ENCODE measurements at places on chromosomes 2 and 18. TPM values are rescaled to one million over a fixed set of nuclear protein-coding genes. Genes with fewer than 3 reads are reported as not detected.

The MRPL30 gene
- 30.4 TPM for total RNA-seq

- H3K4me3 ChIP-seq: no peak overlapping the region
- no peak overlapping the region for H3K27ac ChIP-seq
- no peaks in the 10 kb centered on the region for H3K27me3 ChIP-seq
Observed at GRCh38 chr18:289026-289425, 21.2 kb upstream of the THOC1 start.

- no peak for DNase-seq
- H3K36me3 ChIP-seq: no peaks in the 10 kb centered on the region
- peaks cover 18% of the 10 kb centered on the region for H3K27me3 ChIP-seq
- H3K4me1 ChIP-seq: no peaks in the 10 kb centered on the region
- H3K4me3 ChIP-seq: no peak overlapping the region
- no peak overlapping the region for H3K27ac ChIP-seq
Observed at GRCh38 chr2:154693741-154694340, 4.7 kb upstream of the KCNJ3 start.

GRCh38 chr18:75790796-75791195 lies 363.3 kb upstream of the SMIM21 start:
- H3K27ac ChIP-seq: no peak overlapping the region
- no peaks in the 10 kb centered on the region for H3K36me3 ChIP-seq
- no peak for DNase-seq
- no peak overlapping the region for H3K4me3 ChIP-seq
- H3K27me3 ChIP-seq: no peaks in the 10 kb centered on the region

DNA sequence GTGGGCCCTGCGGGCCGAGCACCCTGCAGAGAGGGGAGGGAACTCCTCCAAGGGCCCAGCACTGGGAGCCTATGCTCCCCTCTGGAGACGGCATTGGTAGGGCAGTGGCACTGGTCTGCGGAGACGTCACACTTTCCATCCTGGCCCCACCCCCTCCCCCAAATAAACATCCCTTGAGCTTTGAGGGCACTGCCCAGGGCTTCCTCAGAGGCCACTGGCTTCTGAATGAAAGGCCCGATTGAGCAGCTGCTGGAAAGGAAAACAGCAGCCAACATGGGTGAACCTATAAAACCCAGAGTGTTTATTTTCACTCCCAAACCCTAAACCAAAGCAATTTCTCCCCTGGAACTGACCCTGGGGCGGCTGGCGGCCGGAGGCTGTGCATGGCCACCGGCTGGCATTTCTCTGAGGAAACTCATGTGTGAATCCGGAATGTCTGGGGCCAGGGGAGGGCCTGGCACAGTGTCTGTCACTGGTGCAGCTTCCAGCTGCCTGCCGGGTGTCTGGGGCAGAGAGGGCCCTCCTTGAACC lies 138.9 kb downstream of the DYSF start:
- H3K27me3 ChIP-seq: no peaks in the 10 kb centered on the region
- no peak overlapping the region for H3K4me3 ChIP-seq
- no peaks in the 10 kb centered on the region for H3K36me3 ChIP-seq
- no peak for DNase-seq

DNA sequence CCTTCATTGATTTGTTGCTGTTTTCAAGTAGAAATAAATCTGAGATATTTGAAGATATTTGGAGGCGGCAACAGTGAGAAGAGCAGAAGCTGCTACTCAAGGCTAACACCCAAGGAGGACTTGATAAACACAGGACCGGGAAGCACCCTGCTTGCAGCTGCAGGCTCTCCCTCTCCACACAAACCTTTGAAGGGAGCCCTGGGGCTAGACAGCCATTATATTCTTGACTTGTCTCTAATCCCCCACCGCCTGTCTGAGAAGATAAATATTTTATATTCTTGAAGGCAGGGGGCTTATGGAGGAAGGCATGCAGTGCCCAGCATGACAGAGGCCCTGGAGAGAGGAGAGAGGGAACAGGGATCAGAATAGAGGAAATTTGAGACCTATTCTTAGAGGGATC lies 50.9 kb upstream of the SMAD2 start:
- no peak overlapping the region for H3K4me3 ChIP-seq
- no peak overlapping the region for H3K27ac ChIP-seq
- H3K4me1 ChIP-seq: no peaks in the 10 kb centered on the region
- DNase-seq: no peak
- no peaks in the 10 kb centered on the region for H3K27me3 ChIP-seq
- H3K36me3 ChIP-seq: no peaks in the 10 kb centered on the region

DNA sequence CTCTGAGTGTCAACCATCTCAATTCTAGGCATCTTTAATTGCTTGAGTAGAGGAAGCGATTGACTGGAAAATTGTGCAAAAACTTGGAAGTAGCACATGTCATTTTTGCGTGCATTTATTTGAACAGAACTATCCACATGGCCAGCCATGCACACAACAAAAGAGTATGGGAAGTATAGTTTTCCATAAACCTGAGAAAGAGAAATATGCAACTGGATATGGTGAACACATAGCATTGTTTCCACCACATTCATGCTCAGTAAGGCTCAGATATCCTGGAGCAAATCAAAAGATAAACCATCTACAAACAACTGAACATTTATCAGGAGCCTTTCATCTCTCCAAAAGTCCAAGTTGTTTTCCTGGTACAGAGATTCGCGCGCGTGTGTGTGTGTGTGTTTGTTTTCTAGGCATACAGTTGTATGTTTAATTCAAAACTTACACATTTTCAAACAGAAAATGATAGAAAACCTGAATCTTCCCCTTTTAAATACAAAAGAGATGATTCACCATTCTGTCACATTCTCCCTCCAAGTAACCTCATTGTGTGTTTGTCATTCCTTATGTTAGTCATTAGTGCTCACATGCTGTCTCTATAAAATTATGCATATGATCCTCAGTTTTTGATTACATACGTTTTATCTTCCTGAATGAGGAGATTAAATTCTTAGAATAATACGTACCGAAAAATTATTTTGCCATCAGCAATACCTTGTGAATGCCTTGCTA lies 780.4 kb upstream of the NRXN1 start:
- DNase-seq: no peak
- H3K36me3 ChIP-seq: no peaks in the 10 kb centered on the region

DNA sequence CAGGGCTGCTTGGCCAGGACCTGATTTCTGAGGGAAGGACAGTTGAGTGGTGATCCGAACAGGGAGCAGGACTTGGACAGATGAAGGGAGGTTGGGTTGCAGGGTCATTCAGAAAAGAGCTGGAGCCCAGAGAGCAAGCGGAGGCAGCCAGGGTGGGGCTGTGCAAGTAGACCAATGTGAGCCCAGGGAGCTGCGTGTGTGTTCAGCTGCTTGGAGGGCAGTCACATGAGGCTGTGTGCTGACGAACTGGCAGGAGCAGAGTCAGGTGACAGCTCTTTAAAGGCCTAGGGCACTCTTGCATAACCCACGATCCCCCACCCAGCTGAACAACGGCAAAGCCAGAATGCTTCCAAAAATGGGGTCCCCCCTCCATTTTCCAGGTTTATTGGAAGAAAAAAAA lies 4.6 kb upstream of the MLPH start:
- peak; percentile 80 for DNase-seq
- H3K27me3 ChIP-seq: no peaks in the 10 kb centered on the region
- no peak overlapping the region for H3K4me3 ChIP-seq
- peak overlapping the region; percentile 90 for H3K27ac ChIP-seq
- H3K4me1 ChIP-seq: no peaks in the 10 kb centered on the region
- H3K36me3 ChIP-seq: no peaks in the 10 kb centered on the region

- H3K27me3 ChIP-seq: no peaks in the 10 kb centered on the region
- H3K27ac ChIP-seq: peak overlapping the region; percentile 93
- H3K4me1 ChIP-seq: peaks cover 16% of the 10 kb centered on the region
- no peak for DNase-seq
Observed at GRCh38 chr2:20579866-20580265, 71.0 kb downstream of the HS1BP3 start.

The TNFRSF11A gene
- total RNA-seq: 4.6 TPM

DNA sequence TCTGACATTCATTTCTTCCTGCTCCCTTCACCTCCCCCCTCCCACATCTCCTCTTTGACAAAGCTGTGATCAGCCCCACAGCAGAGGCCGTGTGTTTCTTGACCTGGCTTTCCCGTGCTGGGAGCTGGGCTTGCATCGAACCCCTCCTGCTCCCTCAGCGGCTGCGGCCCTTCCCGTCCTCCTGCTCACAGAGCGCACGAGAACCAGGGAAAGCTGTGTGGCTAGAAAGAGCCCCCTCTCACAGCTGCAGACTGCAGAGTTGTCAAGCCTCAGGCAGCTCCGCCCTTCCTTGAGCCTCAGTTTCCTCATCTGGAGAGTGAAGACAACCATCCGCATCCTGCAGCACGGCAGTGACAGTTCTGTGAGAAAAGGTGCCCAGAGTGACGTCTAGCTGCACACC lies 65.7 kb upstream of the GLI2 start:
- H3K36me3 ChIP-seq: no peaks in the 10 kb centered on the region
- no peaks in the 10 kb centered on the region for H3K4me1 ChIP-seq
- no peaks in the 10 kb centered on the region for H3K27me3 ChIP-seq
- peak overlapping the region; percentile 45 for H3K4me3 ChIP-seq
- DNase-seq: no peak

The DES gene
- total RNA-seq: 29.6 TPM

GRCh38 chr2:175937216-175937615 lies 64.9 kb downstream of the LNPK start:
- H3K4me3 ChIP-seq: no peak overlapping the region
- no peaks in the 10 kb centered on the region for H3K36me3 ChIP-seq
- H3K27me3 ChIP-seq: no peaks in the 10 kb centered on the region
- no peak for DNase-seq

- no peak overlapping the region for H3K27ac ChIP-seq
- H3K36me3 ChIP-seq: no peaks in the 10 kb centered on the region
- H3K4me3 ChIP-seq: no peak overlapping the region
- H3K4me1 ChIP-seq: no peaks in the 10 kb centered on the region
Observed at GRCh38 chr2:199718074-199718473, 132.9 kb downstream of the FTCDNL1 start.

DNA sequence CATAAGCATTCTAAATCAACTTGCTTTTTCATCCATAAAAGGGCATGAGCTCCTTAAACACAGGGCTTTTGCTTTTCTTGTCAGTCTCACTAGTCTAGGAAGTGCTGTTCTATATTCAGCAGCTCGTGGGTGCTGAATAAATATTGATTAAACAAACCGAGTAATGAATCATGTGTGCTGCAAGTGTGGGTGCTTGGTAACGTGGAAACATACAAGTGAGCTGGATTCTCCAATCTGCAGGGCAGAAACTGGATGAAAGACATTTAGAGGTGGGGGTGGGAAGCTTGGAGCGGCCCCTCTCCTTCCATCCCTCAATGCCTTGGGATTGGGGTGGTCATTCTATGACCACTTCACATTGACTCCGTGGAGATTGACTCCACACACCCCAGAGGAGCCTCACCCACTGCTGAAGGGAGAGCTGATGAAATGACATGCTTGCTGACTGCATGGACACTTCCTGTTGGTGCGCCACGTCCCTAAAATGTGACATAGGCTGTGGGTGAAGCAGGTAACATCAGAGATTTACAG lies 114.6 kb downstream of the DOCK10 start:
- H3K36me3 ChIP-seq: no peaks in the 10 kb centered on the region
- no peak overlapping the region for H3K4me3 ChIP-seq
- H3K27me3 ChIP-seq: no peaks in the 10 kb centered on the region

DNA sequence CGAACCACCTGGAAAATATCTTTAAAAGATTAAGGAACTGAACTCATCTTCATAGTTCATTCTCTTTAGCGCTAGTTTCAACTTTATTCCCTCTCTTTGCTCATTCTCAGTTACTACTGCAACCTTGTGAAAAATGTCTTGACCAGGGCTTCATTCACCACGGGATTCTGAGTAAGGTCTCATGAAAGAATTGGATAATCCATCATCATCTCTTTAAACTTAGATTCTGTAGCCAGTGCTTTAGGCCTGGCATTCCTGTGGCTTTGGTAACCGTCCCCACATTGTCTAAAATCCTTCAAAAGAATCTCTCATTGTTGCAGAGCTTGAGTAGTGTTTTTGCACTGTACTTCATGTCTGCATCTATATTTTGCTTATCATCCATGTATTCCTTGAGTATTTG lies 229.5 kb downstream of the ETAA1 start:
- no peak for DNase-seq
- no peak overlapping the region for H3K4me3 ChIP-seq
- no peaks in the 10 kb centered on the region for H3K27me3 ChIP-seq
- H3K4me1 ChIP-seq: no peaks in the 10 kb centered on the region

GRCh38 chr2:172219201-172219600 lies 116.5 kb upstream of the DLX2 start:
- no peak for DNase-seq
- H3K27me3 ChIP-seq: no peaks in the 10 kb centered on the region
- no peak overlapping the region for H3K27ac ChIP-seq
- H3K4me3 ChIP-seq: no peak overlapping the region
- no peaks in the 10 kb centered on the region for H3K36me3 ChIP-seq

DNA sequence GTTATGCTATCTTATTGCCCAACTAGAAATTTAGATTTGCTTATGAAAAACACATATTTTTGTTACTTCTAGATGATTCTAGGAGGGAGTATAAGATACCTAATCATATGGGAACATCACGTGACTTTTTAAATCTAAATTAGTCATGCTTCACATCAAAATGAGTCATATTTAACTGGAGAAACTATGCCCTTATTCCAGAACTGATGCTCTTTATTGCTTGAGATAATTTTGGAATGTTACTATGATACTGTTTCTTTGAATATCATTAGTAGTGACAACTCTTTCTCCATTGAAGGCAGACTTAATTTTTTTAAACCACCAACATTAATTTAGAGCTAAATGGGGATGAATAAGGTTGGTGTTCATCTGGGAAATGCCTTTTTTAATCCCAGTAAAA lies 19.9 kb upstream of the ELAC1 start:
- H3K4me1 ChIP-seq: no peaks in the 10 kb centered on the region

The VWC2L gene
- total RNA-seq: 0.15 TPM

GRCh38 chr2:97845818-97846217 lies 132.4 kb downstream of the ZAP70 start:
- no peaks in the 10 kb centered on the region for H3K36me3 ChIP-seq
- no peaks in the 10 kb centered on the region for H3K4me1 ChIP-seq
- DNase-seq: no peak
- H3K27ac ChIP-seq: no peak overlapping the region
- no peak overlapping the region for H3K4me3 ChIP-seq

The KCNK3 gene
- 1.4 TPM for total RNA-seq

The B3GNT7 gene
- 1.3 TPM for total RNA-seq

- peaks cover 16% of the 10 kb centered on the region for H3K4me1 ChIP-seq
Observed at GRCh38 chr2:99660616-99661406, 171.0 kb upstream of the REV1 start.

DNA sequence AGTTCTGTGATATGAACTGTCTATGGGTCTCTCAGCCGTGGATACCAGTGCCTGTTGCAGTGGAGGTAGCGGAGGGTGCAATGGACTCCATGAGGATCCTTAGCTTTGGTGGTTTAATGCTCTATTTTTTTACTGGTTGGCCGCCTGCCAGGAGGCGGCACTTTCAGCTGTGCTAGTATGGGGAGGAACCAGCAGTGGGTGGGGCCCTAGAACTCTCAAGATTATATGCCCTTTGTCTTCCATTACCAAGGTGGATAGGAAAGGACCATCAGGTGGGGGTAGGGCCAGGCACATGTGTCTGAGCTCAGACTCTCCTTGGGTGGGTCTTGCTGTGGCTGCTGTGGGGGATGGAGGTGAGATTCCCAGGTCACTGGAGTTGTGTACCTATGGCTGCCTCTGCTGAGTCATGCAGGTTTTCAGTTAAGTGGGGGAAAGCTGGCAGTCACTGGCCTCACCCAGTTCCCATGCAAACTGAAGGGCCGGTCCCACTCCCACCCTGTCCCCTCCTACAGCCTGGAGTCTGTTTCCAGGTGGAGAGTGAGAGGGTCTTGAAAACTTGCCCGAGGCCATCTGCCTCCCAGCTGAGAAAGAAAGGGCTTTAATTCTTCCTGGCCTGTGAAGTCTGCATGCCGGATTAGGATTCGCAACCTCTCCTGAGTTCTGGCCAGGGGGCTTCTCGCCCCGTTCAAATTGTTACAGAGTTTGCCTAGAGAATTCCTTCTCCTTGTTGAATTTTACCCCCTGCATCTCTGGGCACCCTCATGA lies 14.5 kb downstream of the KCNS3 start:
- no peaks in the 10 kb centered on the region for H3K36me3 ChIP-seq
- H3K4me1 ChIP-seq: no peaks in the 10 kb centered on the region
- no peak overlapping the region for H3K27ac ChIP-seq

The UCN gene
- 0.80 TPM for total RNA-seq
